ENCODE measurements at places on chromosomes 16 and 17.

DNA sequence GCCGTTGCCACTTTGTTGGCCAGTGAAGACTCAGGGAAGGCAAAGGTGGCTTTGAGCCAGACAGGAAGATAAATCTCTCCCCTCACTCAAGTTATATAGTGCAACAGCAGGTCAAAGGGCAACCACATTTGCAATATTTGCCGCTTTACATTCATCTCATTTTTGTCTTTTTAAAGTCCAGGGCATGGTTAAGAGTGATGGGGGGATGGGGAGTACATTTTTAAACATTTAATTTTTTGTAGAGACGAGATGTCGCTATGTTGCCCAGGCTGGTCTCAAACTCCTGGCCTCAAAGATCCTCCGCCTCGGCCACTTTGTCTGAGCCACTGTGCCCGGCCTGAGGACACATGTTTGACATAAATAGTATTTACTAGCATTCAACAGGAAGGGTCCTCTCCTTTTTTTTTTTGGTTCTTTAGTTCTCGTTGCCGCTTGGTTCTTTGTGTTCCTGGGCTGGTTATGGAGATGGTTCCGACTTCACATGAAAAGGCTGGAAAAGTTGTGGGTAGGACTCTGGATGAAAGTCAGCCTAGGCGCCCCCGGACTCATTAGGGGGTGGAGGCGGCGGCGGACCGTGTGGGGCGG, 95.7 kb downstream of the RAB11FIP4 start:
- H3K27me3 ChIP-seq: peaks cover 3% of the 10 kb centered on the region
- peak overlapping the region; percentile 67 for H3K27ac ChIP-seq
- peaks cover 44% of the 10 kb centered on the region for H3K4me1 ChIP-seq
- H3K36me3 ChIP-seq: peaks cover 12% of the 10 kb centered on the region
- H3K4me3 ChIP-seq: peak overlapping the region; percentile 76

DNA sequence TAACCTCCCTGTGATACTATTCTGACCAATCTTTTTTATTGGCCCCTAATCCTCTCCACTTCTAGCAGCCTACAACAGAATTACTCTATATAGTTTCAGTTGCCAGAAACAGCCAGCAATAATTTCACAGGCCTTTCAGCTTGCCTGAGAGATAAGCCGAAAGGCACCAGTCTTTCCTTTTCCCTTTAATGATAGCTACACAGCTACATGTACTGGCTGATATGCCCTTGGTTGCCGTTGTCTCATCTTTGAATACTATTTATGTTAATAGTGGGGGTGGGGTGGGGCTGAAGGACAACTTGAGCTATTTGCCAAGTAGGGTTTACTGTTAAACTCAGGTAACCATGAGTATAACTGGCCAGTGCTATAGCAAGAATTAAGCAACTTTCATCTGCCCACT, 35.8 kb upstream of the RASL10B start:
- no peak for DNase-seq
- H3K4me1 ChIP-seq: peaks cover 3% of the 10 kb centered on the region
- H3K27ac ChIP-seq: no peak overlapping the region
- no peak overlapping the region for H3K4me3 ChIP-seq

GRCh38 chr16:11566398-11566797, 20.3 kb downstream of the LITAF start:
- H3K4me3 ChIP-seq: no peak overlapping the region
- H3K4me1 ChIP-seq: peaks cover 54% of the 10 kb centered on the region
- peaks cover 43% of the 10 kb centered on the region for H3K36me3 ChIP-seq
- DNase-seq: no peak
- peak overlapping the region; percentile 8 for H3K27ac ChIP-seq

GRCh38 chr17:8158267-8159031, 4.3 kb downstream of the VAMP2 start:
- H3K4me1 ChIP-seq: peaks cover 44% of the 10 kb centered on the region
- H3K27ac ChIP-seq: peak overlapping the region; percentile 79
- no peaks in the 10 kb centered on the region for H3K27me3 ChIP-seq
- peak; percentile 89 for DNase-seq
- peak overlapping the region; percentile 32 for H3K4me3 ChIP-seq

DNA sequence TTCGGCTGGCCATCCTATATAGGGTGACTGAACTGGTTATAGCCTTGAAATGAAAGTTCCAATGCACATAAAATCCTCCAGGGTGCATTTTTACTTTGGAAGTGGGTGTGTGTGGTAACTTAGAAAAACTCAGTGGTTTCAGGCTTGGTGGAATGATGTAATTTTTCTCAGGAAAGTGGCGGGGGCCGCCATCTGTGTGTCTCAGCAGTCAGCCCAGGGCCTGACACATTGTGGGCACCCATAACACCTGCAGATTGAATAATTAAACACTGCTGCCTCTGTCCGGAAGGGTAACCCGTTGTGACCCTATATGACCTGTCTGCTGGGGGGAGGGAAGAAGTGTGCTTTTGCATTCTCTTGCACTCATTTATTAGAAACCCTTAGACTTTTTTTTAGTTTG, 2.2 kb upstream of the PDP2 start:
- peak; percentile 57 for DNase-seq
- peak overlapping the region; percentile 64 for H3K27ac ChIP-seq
- H3K27me3 ChIP-seq: no peaks in the 10 kb centered on the region

- peaks cover 4% of the 10 kb centered on the region for H3K4me1 ChIP-seq
- DNase-seq: no peak
- no peaks in the 10 kb centered on the region for H3K27me3 ChIP-seq
- H3K4me3 ChIP-seq: no peak overlapping the region
- H3K36me3 ChIP-seq: peaks cover 58% of the 10 kb centered on the region
These were observed 9.4 kb downstream of the HBQ1 start for GRCh38 chr16:189604-190186.

DNA sequence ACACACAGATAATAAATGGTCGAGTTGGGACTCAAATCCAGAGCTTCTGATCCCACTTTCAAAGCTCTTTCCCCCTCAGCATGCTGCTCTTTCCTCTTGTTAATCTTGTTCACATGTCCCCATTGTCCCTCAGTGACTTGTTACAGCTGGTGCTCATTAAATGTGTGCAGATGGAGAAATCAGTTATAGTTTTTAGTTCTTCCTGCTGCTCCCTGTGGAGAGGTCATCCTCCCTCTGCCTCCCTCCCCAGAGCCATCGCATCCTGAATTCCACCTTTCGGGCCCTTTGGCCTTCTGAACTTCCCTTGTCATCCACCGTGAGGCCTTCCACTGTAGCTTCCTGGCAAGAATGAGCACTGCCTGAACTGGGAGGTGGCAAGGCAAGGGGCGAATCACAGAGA, 179.6 kb downstream of the WSCD1 start:
- DNase-seq: no peak
- H3K4me3 ChIP-seq: no peak overlapping the region
- no peaks in the 10 kb centered on the region for H3K36me3 ChIP-seq
- no peaks in the 10 kb centered on the region for H3K27me3 ChIP-seq

GRCh38 chr17:80414508-80414802, 512 bp upstream of the ENDOV start:
- DNase-seq: no peak
- H3K4me3 ChIP-seq: peak overlapping the region; percentile 82
- H3K36me3 ChIP-seq: peaks cover 3% of the 10 kb centered on the region
- no peak overlapping the region for H3K27ac ChIP-seq
- peaks cover 25% of the 10 kb centered on the region for H3K27me3 ChIP-seq

GRCh38 chr17:49401971-49402611, 12.6 kb downstream of the PHB1 start:
- no peaks in the 10 kb centered on the region for H3K27me3 ChIP-seq
- peaks cover 13% of the 10 kb centered on the region for H3K4me1 ChIP-seq
- H3K36me3 ChIP-seq: peaks cover 41% of the 10 kb centered on the region
- no peak for DNase-seq
- no peak overlapping the region for H3K4me3 ChIP-seq

DNA sequence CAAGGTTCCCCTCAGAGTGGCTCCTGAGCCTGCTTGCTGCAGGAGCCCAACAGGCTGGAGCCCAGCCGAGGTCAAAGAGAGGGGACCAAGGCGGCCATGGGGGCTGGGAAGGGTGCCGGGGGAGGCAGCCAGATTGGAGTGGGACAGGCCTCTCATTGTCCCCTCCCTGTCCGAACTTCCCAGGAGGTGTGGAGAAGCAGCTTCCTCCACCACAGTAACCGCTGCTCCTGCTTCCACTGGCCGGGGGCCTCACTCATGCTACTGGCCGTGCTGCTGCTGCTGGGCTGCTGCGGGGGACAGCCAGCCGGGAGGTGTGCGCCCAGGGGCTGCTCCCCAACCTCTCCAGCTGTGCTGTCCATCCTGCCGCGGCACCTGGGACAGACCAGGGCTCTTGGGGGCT, 29.3 kb downstream of the TMEM94 start:
- H3K27ac ChIP-seq: no peak overlapping the region
- no peak for DNase-seq
- peaks cover 23% of the 10 kb centered on the region for H3K4me1 ChIP-seq
- H3K4me3 ChIP-seq: no peak overlapping the region

GRCh38 chr17:30421592-30421991, 42.9 kb downstream of the CPD start:
- no peaks in the 10 kb centered on the region for H3K27me3 ChIP-seq
- no peak overlapping the region for H3K27ac ChIP-seq
- DNase-seq: no peak
- H3K4me3 ChIP-seq: no peak overlapping the region
- H3K4me1 ChIP-seq: no peaks in the 10 kb centered on the region

DNA sequence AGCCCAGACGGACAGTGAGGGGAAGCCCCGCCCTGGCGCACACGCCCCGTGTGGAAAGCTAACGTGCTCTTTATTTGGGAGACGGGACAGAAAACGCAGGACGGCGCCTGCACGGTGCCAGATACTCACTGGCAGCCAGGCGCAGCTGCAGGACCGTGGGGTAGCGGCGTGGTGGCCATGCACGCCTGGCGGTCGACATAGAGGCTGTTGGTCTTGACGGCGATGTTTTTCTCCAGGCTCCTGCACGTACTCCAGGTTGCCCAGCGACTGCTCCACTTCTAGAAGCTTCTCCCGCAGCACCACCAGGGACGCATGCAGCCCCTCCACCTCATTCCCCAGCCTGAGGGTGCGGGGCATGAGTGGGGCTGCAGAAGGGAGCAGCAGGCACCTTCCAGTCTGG, 5.1 kb upstream of the C1QTNF8 start:
- DNase-seq: no peak
- no peak overlapping the region for H3K4me3 ChIP-seq
- no peak overlapping the region for H3K27ac ChIP-seq
- H3K27me3 ChIP-seq: no peaks in the 10 kb centered on the region

- H3K36me3 ChIP-seq: no peaks in the 10 kb centered on the region
- peaks cover 9% of the 10 kb centered on the region for H3K4me1 ChIP-seq
- no peaks in the 10 kb centered on the region for H3K27me3 ChIP-seq
- no peak overlapping the region for H3K4me3 ChIP-seq
These were observed 10.1 kb upstream of the RASD1 start for GRCh38 chr17:17506181-17506741.

- H3K27ac ChIP-seq: no peak within 1 kb of the TSS
- no peak for DNase-seq
- H3K36me3 ChIP-seq: no peaks in the 10 kb centered on the region
- H3K27me3 ChIP-seq: no peaks in the 10 kb centered on the region
These were observed at the start of gene BCO1 for GRCh38 chr16:81238296-81239011. Gene BCO1, plus strand, starts transcription at chr16:81238689. Its CDS starts 220 bp downstream, at chr16:81238909.

DNA sequence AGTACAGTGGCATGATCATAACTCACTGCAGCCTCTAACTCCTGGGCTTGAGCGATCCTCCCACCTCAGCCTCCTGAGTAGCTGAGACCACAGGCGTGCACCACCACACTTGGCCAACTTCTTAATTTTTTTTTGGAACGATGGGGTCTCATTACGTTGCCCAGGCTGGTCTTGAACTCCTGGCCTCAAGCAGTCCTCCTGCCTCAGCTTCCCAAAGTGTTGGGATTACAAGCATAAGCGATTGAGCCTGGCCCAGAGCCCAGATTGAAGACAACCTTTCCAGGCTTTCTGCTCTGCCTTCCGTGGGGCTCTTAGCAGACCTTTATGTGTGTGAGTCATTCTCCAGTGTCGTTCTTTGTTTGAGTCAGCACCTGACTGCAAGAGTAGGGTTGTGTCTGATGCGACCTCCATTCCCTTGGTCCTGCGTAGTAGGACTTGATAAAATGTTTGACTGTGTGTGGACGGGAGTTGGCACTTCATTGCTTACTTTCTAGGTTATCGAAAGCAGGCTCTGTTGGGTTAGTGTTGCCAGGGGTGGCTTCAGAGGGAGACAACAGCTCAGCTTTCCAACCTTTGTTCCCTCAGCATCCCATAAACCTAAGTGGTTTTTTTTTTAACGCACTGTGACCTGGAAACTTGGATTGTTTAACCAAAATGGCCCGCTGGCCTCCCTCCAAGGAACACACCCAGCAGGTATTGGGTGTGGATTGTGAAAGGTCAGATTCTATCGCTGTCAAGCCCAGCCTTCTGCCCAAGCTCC, 26.4 kb downstream of the EEF2K start:
- peaks cover 16% of the 10 kb centered on the region for H3K4me1 ChIP-seq
- no peaks in the 10 kb centered on the region for H3K27me3 ChIP-seq
- peaks cover 21% of the 10 kb centered on the region for H3K36me3 ChIP-seq

- no peaks in the 10 kb centered on the region for H3K4me1 ChIP-seq
- H3K27ac ChIP-seq: no peak overlapping the region
- H3K4me3 ChIP-seq: no peak overlapping the region
- H3K36me3 ChIP-seq: no peaks in the 10 kb centered on the region
- no peak for DNase-seq
- no peaks in the 10 kb centered on the region for H3K27me3 ChIP-seq
These were observed 53.6 kb upstream of the ZC3H18 start for GRCh38 chr16:88516601-88517061.

DNA sequence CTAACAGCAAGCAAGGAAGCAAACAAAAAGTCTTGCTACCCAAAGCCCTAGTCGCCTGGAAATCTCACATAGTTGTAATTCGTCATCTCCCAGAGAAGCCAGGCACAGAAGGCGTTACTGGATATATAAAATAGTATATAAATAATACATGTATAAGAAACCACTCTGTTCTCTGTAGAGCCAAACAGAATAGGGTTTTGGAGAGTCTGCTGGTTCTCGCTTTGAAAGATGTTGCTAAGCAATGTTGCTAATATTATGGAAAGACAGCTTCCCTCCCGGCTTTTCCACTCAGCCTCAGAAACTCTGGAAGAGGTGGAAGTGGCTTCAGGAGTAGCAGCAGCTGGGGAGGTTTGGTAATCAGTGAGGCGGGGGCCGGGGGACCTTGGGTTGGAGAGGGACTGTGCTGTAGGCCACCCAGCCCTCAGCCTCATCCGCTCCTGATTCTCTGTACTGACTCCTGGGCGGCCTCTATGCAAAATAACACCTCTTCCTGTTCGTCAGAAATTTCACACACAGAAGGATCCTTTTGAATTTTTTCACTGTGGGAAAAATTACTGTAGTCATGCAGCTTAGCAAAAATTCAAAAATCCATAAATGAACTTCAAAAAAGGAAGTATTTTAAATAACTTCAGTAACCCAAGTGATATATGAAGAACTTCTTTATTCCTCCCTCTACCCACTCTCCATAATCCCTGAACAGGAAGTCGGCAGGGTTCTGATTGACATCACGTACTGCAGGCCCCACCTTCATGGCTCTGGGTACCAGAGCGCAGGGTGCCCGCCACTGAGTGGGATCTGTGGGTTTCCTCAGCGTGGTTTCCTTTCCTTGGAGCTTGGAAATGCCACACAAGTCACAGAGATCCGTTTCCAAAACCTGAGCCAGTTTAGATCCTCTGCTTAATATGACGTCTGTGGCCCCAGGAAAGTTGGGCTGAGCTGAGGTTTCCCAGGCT, 51.4 kb downstream of the RAP1GAP2 start:
- H3K4me1 ChIP-seq: peaks cover 18% of the 10 kb centered on the region
- DNase-seq: no peak
- peaks cover 18% of the 10 kb centered on the region for H3K27me3 ChIP-seq
- H3K4me3 ChIP-seq: no peak overlapping the region
- H3K36me3 ChIP-seq: no peaks in the 10 kb centered on the region
- H3K27ac ChIP-seq: no peak overlapping the region

GRCh38 chr16:73322856-73323255, 274.9 kb upstream of the ZFHX3 start:
- no peaks in the 10 kb centered on the region for H3K36me3 ChIP-seq
- DNase-seq: no peak
- H3K4me3 ChIP-seq: no peak overlapping the region
- no peaks in the 10 kb centered on the region for H3K27me3 ChIP-seq

Data from activated CD4-positive, alpha-beta memory T cell treated with anti-CD3 and anti-CD28 coated beads, Interleukin-2, amount 10 ng/mL, durations not matched to agents 7 days and 5 days (primary cell).